ENCODE measurements at places on chromosomes 5 and 9.
A peak's percentile ranks its signal among the peaks of the same experiment; 100 is the strongest.

DNA sequence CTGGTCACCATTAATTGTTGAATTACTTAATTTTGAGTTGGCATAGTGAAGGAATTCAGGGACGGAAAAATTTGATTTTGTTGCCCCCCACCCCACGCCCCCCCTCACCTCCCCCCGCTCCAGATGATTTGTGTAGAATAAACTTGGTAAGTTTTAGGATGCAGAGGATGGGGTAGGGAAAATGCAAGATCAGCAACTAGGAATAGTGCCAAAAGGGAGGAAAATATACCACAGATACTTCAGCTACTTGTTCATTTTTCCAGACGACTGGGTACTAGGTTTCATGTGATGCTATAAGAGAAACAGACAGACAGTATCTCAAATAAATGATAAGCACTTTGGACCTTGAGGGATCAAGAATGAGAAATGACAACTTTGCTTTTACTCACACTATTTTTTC is 862.2 kb upstream of the SEMA6A start:
- DNase-seq, result no peak

DNA sequence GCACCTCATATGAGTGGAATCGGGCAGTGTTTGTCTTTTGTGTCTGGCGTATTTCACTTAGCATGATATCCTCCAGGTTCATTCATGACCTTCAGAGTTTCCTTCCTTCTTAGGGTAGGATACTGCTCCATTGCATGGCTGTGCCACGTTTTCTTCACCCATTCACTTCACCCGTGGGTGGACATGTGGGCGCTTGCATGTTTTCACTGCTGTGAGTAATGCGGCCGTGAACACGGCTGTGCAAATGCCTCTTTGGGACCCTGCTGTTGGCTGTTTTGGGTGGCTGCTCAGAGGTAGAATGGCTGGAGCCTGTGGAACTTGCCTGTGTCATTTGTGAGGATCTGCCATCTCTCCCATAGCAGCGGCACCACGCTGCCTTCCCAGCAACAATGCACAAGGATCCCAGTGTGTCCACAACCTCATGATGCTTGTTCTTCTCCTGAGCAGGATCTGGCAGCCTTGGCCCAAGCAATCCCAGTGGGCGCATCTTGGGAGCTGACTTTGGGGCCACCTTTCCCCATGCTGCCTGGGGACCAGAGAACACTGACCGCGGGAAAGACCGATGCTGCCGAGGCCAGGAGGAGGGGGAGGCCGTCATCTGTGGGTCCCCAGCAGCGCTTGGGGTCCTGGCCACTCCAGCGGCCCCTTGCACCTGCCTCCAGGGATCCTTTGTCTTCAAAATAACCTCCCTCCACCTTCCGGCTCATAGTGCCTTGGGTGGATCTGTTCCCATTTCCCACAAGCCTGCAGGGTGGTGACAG is 2.3 kb upstream of the SCGB3A1 start:
- DNase-seq, result no peak

DNA sequence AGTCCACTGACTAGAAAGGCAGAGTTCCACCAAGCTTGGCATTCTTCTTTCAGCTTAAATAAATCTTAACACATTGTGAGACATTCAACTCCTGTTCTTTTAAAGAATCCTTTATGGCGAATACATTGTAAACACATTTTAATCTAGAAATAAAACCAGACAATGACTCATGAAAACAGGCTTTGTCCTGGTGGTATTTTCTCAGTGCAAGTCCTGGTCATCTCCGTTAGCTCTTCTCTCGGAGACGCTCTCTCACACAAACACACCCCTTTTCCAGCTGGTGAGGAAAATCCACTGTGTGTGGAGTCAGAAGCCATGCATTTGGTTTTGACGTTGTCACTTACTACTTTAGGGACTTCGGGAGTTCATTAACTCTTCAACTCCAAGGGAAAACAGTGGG is 140.4 kb downstream of the AUH start:
- DNase-seq, result peak; percentile 23

GRCh38 chr9:94918038-94918753 is 191.7 kb downstream of the AOPEP start:
- DNase-seq, result no peak

DNA sequence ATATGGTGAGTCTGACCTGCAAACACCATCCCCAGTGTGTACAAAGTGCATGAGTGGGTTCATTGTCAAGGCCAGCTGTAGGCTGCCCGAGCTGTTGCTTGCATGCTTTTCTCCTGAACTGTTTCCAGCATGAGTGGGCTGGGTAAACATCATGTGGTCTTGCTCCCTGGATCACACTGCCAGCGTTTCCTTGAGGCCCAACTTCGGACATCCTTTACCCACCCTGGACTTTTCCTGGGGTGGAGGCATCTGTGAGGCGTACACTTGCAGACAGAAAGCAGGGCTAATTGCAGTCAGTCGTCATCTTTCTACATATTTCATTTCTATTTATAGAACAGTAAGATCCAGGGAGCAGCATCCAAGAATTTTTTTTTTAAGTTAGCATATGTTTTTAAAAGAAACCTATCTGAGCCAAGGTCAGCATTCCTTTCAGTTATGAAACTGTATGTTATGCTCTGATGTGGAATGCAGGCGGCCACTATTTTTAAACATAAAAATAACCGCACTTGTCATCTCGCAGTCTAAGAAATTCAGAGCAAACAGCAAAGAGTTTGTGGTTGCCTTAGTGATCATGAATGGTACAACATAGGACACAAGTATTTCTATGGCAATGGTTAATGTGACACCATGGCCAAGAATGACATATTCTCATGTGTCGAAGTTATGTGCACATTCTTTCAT is 106.5 kb upstream of the DMRT1 start:
- DNase-seq, result peak; percentile 83

GRCh38 chr5:56986626-56986947 is 34.7 kb upstream of the MIER3 start:
- peak; percentile 47 for DNase-seq

DNA sequence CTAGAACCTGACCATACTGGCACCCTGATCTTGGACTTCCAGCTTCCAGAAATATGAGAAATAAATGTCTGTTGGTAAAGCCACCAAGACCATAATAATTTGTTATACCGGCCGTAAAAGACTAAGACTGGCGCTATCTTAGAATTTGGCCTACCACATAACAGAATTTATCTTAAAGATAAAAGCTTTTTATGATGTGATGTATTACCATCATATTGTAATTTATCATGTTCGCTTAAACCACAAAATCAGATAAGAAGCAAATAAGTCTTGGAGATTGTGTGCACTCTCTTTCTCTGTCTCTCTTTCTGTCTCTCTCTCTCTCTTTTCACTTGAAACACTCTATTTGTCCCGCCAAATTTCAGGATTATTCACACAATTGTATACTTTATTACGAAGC is 35.6 kb downstream of the FST start:
- DNase-seq, result no peak

DNA sequence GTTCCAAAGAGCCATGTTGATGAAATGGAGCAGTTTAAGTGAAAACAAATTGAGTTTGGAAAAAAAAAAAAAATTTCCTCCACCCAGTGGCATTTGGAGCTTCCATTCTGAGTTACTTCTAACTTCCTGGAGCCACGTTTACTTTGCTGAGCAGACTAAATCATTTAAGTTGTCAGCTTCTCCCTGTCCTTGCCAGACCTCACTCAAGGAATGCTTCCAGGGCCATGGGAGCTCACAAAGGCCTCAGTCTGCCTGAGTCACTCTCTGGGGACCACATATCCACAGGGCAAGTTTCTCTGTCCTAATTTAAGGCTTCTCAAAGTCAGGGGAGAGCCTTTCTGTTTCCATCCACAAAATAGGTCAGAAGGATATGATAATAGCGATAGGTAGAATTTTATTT is 210.3 kb upstream of the TNC start:
- peak; percentile 7 for DNase-seq

- DNase-seq, result no peak
These were observed 481.7 kb downstream of the CDH10 start for GRCh38 chr5:24163091-24163490.

DNA sequence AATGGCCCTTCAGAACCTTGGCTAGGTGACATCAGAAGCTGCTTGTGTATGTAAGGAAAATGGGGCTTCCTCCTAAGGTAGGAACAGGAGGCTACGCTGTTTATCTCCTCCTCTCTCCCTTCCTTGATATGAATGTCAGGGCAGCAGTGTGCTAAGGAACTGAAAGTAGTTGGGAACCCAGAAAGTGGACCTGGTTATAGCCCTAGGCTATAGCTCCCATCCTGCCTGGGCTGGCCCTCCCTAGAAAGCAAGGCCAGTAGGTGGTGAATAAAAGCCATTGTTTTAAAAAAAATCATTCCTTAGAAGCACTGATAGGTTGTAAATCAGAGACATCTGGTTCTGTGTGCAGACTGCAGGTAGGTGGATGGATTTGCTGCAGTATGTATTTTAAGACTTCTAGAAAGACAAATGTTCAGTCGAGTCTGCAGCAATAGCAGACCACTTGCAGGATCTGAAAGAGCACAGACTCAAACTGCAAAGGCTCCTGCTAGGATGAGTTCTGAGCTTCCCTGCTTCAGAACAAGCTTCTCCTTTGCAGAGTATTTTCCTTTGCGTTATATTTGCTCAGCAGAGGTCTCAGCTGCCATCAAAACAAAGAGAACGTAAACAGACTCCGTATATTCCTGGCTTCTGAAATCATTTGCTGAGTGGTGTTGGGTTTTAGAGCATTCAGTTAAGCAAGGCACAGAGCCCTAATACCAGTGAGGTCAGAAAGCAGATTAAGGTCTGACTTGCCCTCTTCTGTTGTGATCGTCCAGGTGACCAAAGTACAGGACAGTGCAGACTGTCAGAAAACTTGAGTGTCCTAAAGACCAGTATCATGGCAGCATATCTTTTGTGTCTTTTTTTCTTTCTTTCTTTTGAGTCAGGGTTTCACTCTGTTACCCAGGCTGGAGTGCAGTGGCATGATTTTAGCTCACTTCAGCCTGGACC is 20.1 kb upstream of the CFAP157 start:
- peak; percentile 13 for DNase-seq

GRCh38 chr9:4170231-4170630 is 129.6 kb downstream of the GLIS3 start:
- peak; percentile 53 for DNase-seq

GRCh38 chr5:89337-90286 is 2.4 kb upstream of the PLEKHG4B start:
- no peak for DNase-seq

GRCh38 chr5:173915310-173916014 is 27.3 kb downstream of the CPEB4 start:
- no peak for DNase-seq

DNA sequence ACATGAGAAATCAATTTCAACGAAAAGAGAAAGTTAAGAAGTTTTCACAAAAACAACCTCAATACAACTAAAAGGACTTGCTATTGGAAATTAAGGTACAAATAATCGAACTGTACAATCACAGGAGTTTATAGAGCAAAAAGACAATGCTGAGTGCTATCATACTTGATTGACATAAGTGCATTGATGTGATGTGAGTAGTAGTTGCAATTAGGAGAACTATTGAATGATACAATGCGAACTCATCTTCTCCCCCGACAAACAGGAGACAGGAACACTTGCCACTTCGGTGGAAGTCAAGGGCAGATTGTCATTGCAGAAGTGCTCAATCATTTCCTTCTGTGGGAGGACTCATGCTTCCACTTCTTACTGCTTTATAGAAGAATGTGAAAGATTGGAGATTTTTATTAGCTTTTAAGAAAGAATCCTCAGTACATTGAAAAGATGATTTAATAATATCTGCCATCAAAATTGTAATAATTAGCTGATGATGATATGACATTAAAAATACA is 276.6 kb upstream of the MPDZ start:
- no peak for DNase-seq

- peak; percentile 93 for DNase-seq
These were observed 50.9 kb upstream of the DMRTA1 start for GRCh38 chr9:22395687-22396141.

- DNase-seq, result no peak
These were observed 134.8 kb downstream of the FBXL7 start for GRCh38 chr5:15634591-15635288.

DNA sequence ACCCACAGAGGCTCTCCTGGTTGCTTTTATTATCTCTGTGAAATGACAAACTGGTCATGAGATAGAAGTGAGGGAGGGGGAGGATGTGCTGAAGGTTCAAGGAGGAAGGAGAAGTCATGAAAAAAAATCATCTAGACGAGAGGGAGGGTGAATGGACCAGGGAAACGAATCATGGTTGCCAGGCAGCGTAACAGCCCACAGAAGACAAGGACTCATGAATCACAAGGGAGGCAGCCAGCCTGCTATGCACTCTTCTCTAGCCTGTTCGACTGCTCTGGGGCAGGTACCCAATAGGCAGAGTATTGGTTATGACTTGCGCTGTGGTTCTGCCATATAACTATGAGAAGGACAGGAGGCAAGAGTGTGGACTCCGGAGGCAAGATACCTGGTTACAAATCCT is 475.2 kb downstream of the CDK5RAP2 start:
- no peak for DNase-seq

- no peak for DNase-seq
These were observed 146.4 kb downstream of the EGFLAM start for GRCh38 chr5:38404667-38405276.

DNA sequence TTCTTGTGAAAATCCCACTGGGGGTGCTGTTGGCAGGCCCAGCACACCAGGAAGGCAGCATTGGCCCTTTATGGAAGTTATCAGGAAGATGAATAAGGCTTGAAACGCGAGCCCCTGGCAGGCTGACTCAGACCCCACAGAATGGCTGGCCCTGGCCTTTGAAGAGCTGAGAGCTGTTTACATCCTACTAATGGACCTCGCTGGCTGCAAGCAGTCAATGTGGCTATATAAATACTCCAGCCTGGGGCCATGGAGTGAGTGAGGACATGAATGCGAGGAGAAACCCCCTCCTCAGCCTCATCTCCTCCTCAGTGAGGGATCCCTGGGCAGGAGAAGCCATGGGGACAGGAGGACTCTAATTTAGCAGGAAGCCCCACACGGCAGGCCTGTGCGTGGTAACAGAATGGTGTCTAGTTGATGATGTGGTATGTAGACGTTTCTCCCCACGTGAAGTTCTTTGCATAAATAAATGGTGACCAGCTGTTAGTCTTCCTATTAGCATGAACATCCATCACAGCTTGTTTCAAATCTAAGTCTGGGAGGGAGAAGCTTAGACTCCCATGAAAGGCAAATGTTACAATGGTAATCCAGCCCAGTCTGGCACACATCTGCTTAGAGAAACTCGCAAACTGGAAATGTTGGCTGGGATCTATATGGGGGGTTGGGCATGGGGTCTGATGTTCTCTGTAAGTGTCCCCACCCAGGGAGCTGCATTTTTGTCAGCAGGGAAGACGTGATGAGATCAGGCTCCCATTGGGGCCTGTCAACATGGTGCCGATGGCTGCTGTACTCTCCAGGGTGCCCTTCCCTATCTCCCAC is 175.1 kb upstream of the PITX1 start:
- peak; percentile 98 for DNase-seq

GRCh38 chr9:83032065-83032625 is 30.8 kb downstream of the RASEF start:
- DNase-seq, result no peak

All from ELR (cell line).